Activated T-cell treated with anti-CD3 and anti-CD28 coated beads, Interleukin-2, amount 50 U/mL, for 72 hours (primary cell): ENCODE measurements at places on chromosomes 3 and 15.
A peak's percentile ranks its signal among the peaks of the same experiment; 100 is the strongest.

DNA sequence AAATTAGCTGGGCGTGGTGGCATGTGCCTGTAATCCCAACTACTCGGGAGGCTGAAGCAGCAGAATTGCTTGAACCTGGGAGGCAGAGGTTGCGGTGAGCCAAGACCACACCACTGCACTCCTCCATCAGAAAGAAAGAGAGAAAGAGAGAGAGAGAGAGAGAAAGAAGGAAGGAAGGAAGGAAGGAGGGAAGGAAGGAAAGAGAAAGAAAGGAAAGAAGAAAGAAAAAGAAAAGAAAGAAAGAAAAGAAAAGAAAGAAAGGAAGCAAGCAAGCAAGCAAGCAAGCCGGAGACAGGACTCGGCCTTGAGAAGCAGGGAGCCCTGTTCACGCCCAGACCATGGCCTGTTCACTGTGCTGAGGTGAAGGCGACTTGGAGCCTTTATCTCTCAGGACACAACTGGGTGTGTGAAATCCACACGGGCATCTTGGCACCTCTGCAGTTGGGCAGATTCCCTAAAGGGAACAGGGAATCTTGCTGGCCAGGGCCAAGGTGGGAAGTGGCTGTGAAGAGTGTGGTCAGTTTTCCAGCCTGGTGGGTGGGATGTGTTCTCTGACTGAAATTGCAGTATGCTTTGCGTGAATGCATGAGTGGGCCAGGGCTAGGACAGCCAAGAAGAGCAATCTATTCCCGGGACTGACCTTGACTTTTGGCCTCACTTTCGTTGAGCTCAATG, 90.3 kb downstream of the CORO2B start:
- no peak for DNase-seq

- peak; percentile 41 for DNase-seq
These were observed 42.0 kb upstream of the ATP10A start for GRCh38 chr15:25905140-25905539.

DNA sequence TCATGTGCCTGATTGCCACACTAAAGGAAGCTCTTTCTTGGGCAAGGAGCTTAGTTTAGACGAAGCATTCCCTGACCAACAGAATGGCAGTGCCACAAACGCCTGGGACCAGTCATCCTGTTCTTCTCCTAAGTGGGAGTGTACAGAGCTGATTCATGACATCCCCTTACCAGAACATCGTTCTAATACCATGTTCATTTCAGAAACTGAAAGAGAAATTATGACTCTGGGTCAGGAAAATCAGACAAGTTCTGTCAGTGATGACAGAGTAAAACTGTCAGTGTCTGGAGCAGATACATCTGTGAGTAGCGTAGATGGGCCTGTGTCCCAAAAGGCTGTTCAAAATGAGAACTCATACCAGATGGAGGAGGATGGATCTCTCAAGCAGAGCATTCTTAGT, 18.4 kb downstream of the SENP5 start:
- peak; percentile 14 for DNase-seq

- no peak for DNase-seq
These were observed 14.4 kb upstream of the BTBD1 start for GRCh38 chr15:83081256-83082014.

- no peak for DNase-seq
These were observed 67.1 kb downstream of the PLOD2 start for GRCh38 chr3:146093896-146094295.

- no peak for DNase-seq
These were observed 562.9 kb upstream of the CBLB start for GRCh38 chr3:106431721-106432120.
